ENCODE measurements at places on chromosomes 5 and 9.

DNA sequence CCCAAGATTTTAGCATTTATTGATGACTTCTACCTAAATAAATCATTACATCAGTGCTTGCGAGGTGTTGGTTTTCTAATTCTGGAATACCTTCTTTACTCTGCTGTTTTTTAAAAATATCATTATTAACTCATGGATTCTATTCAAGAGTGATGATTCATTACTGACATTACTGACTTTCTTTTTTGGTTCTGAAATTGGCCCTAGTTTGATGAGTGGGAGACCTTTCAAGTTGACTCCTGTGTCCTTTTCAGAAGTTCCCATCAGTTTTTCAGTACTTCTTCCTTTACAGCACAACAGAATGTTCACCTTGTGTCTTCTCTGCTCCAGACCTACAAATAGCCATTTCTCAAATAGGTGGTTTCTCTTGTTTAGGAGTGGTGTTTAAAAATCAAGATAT, 114.1 kb downstream of the PCSK5 start:
- DNase-seq, result no peak

GRCh38 chr9:18761742-18762300, 271.2 kb downstream of the SAXO1 start:
- no peak for DNase-seq

DNA sequence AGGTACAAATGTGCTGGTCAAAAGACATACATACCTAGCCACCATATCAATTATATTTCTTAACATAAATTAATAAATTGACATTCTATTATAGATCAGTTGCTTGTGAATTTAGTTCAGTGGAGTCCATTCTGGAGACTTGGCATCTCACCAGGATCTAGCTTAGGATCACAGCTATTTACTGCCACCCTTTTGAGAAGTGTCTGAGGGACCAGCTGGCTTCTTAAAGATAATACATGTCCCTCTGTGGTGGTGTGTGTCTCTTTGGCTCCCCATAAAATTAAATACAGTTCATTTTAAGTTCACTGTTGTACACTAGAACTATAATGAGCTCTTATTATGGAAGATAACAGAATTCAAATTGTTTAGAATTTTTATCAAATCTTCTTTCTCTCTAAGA, 290.7 kb downstream of the PRELID2 start:
- DNase-seq, result no peak

GRCh38 chr5:154410786-154411185, 35.0 kb upstream of the SAP30L start:
- no peak for DNase-seq

GRCh38 chr5:143040622-143041021, 270.4 kb downstream of the ARHGAP26 start:
- no peak for DNase-seq

GRCh38 chr5:96626956-96627355, 35.2 kb upstream of the CAST start:
- DNase-seq, result no peak

DNA sequence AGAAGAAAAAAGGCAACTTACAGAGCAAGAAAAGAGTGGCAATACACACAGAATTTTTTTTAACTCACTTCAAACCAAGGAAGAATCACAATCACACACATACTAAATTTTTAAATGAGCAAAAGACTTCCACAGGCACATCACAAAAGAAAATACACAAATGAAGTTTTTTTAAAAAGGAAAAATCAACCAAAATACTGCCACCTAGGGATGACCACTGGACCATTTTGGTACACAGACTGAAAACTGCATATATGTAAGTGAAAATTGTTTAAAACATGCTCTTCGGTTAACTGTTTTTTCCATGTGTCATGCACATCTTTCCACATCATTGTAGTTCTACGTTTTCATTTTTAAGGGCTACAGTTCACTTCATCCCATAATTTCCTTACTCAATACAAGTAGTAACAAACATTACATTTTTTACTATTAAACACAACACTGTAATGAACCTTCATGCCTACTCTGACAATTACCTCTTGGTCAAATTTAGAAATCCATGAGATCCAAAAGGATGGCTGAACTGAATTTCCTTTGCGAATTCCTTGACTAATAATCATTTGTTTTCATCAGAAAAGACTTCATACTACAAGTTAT, 79.0 kb downstream of the FBXW11 start:
- no peak for DNase-seq

DNA sequence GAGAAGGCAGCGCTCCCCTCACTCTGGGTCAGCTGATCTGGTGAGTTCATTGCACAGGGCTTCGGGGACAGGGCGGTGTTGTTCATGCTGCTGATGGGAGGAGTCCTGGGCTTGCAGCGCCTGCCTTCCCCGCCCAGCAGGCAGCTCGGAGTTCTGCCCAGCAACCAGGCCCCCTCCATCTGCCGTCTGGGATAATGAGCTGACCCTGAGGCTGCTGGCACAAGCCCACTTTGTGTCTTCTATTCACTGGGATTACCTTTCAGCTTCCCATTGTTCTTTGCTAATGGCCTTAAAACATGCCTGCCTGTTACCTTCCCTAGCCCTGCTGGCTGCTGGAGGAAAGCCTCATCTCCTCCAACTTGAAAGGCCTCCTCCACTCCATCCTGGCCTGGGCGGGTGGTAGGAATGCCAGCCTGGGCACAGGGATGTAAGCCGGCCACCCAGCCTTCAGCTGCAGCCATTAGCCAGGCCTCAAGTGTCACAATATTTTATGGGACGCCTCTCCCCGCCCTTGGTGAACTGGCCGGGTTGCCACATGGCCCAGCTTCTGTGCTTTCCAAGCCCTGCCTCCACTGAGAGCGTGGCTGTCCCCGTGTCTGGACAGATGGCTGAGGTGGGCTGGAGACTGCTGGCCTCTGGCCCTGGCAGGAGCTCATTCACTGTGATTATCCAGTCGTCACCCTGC, 70.4 kb downstream of the GADD45G start:
- no peak for DNase-seq

- DNase-seq, result no peak
Measured at GRCh38 chr5:141834331-141834730, 43.9 kb downstream of the PCDH1 start.

DNA sequence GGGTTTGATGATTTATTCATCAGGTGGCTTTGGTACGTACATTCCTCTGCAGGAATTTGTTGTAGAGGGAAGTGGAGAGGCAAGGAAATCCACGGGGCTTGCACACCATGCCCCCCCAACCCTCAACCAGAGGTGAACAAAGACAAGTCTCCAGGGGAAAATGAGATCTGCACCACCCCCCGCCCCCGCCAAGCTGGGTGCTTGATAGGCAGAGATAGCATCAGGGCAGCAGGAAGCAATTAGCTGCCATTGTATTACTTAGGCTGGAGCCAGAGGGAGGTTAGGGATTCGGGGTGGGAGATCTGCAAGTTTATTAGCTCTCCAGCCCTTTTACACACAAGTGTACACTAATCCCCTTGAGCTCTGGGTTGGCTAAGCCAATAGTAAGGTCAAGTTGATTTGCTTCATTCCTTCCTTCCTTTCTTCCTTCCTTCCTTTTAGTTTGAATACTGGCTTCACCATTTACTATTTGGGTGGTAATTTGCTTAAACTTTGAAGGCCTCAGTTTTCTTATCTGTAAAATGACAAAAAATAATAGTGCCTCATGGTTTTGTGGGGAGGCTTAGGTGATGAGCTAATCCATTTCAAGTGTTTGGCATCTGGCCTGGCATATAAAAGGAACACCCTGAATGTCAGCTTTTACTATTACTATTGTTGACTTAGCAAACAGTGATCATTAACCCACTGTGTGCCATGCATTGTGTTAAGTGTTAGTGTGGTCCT, 34.1 kb downstream of the SPRY4 start:
- no peak for DNase-seq

GRCh38 chr9:81622471-81623255, 66.7 kb downstream of the TLE1 start:
- DNase-seq, result no peak

DNA sequence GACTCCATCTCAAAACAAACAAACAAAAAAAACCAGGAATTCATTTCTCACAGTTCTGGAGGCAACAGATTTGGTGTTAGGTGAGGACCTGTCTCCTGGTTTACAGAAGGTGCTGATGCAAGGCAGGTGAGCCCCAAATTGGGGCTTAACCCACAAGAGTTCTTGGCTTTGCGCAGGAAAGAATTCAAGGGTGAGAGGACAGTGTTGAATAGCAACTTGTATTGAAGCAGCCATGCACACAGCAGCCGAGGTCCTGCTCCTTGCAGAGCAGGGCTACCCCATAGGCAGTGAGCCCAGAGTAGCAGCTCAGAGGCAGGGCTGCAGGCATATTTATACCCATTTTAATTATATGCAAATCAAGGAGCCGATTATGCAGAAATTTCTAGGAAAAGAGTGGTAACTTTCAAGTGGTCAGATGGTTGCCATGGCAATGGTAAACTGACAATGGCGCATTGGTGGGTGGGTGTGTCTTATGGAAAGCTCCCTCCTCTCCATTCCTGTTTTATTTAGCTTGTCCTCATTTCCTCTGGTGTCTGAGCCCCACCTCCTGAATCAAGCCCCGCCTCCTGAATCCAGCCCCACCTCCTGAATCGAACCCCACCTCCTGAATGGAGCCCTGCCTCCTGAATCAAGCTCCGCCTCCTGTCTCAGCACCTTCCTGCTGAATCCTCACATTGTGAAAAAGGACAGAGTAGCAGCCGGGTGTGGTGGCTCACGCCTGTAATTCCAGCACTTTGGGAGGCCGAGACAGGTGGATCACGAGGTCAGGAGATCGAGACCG, 34.5 kb upstream of the COL5A1 start:
- DNase-seq, result no peak

- DNase-seq, result no peak
Measured at GRCh38 chr9:8268216-8268878, 468.8 kb upstream of the DMAC1 start.

GRCh38 chr5:87195616-87196015, 72.1 kb upstream of the RASA1 start:
- no peak for DNase-seq

GRCh38 chr9:11792870-11793269, 900.3 kb upstream of the TYRP1 start:
- no peak for DNase-seq

GRCh38 chr5:127906562-127907204, 176.9 kb upstream of the SLC12A2 start:
- DNase-seq, result no peak

GRCh38 chr9:114735704-114736103, 53.7 kb upstream of the TEX48 start:
- peak; percentile 47 for DNase-seq

DNA sequence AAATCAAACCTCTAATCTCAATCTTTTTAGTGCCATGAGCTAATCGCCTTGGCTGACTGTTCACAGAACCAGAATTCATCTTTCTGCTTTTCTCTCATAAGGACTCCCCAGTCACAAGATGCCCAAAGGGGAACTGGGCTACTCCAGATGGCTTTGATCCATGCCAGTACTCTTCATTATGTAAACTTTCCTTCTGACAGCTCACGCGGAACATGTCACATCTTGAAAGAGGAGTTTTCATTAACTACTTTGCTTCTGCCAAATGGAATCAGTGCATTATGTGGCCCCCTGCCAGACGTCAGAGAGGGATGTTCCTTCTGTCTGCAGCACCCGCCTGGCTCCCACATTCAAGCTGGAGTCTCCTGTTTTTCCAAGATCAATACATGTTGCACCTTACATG, 142.1 kb upstream of the NMUR2 start:
- no peak for DNase-seq

GRCh38 chr5:3262451-3262850, 333.2 kb upstream of the IRX1 start:
- DNase-seq, result no peak

GRCh38 chr5:56059854-56060253, 65.1 kb upstream of the IL6ST start:
- no peak for DNase-seq

- no peak for DNase-seq
Measured at GRCh38 chr5:138698713-138699112, 54.5 kb upstream of the CTNNA1 start.

GRCh38 chr9:116646661-116647514, 40.2 kb upstream of the TRIM32 start:
- DNase-seq, result no peak

GRCh38 chr5:167771571-167771970, 519.9 kb upstream of the WWC1 start:
- DNase-seq, result no peak

DNA sequence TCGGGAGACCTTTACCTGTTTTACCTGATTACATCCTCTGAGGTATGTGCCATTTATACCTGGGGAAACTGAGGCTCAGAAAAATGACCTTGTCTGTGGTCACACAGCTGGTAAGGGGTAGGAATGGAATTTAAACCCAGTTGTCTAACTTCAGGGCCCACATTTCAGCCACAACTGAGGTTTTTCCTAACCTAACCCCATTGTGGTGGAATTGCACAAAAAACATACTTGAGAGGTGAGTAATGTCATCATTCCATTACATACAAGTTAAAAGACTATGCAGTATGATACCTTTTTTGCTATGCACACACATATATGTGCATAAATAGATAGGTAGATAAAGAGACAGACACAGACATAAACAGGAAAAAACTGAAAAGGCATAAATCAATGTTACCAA, 14.1 kb downstream of the FGF1 start:
- no peak for DNase-seq

DNA sequence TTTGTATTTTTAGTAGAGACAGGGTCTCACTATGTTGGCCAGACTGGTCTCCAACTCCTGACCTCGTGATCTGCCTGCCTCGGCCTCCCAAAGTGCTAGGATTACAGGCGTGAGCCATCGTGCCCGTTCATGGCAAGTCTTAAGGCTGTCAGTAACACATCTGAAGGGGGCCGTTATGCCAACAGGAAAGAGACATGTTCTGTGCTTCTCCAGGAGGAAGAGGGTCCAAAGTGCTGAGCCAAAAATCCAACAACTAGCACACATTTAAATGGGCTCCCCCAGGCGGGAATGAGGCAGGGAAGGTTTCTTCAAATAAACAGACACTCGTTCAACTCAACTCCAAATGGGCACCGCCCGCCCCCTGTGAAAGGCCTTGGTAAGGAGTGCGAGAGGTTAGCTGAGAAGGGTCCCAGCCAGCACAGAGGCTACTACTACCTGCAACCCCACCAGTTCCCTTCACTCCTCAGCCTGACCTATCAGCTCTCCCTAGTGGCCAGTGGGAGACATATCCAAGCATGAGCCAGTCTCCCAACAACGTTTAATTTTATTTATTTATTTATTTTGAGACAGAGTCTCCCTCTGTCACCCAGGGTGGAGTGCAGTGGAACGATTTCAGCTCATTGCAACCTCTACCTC, 84.1 kb upstream of the DMRT1 start:
- DNase-seq, result peak; percentile 21

GRCh38 chr9:93665128-93665636, 88.8 kb downstream of the PHF2 start:
- no peak for DNase-seq

DNA sequence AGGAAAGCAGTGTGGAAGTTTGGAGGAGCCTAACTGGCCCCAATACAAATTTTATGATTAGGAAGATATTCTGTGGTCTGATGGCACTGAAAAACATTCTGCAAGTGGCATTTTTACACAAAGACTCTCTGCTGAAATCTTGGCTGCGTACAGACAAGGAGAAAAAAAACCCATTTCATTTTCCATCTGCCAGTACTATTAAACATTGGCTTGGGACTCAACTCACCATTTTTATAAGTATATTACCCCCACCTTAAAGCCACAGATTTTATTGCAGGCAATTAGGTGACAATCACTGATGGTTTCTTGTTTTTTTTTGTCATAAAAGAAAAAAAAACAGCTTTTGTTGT, 206.9 kb downstream of the PTTG1 start:
- DNase-seq, result no peak
